Progenitor cell of endocrine pancreas (in vitro differentiated cells): ENCODE measurements at places on chromosomes 7 and 10.

- DNase-seq: no peak
These were observed 20.5 kb upstream of the CALD1 start for GRCh38 chr7:134758981-134759380.

DNA sequence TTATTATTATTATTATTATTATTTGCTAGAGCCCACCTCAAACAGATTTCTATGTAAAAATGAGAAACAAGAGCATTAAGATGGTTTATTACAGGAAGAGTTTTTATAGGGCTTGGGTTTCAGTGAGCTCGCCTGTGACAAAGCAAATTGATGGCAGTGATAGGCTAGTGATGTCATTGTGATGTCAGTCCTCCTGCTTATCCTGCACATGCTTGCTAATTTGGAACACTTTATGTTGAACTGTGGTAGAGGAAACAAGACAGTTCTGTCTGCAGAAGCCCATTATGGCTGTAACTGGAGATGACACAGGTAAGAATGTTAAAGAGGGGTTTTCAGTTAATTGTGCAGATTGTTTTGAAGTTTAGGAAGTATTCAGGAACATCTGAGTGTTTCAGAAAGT lies 68.3 kb downstream of the CREM start:
- DNase-seq: no peak

- peak; percentile 60 for DNase-seq
These were observed 19.0 kb upstream of the CLDN4 start for GRCh38 chr7:73811760-73812168.

DNA sequence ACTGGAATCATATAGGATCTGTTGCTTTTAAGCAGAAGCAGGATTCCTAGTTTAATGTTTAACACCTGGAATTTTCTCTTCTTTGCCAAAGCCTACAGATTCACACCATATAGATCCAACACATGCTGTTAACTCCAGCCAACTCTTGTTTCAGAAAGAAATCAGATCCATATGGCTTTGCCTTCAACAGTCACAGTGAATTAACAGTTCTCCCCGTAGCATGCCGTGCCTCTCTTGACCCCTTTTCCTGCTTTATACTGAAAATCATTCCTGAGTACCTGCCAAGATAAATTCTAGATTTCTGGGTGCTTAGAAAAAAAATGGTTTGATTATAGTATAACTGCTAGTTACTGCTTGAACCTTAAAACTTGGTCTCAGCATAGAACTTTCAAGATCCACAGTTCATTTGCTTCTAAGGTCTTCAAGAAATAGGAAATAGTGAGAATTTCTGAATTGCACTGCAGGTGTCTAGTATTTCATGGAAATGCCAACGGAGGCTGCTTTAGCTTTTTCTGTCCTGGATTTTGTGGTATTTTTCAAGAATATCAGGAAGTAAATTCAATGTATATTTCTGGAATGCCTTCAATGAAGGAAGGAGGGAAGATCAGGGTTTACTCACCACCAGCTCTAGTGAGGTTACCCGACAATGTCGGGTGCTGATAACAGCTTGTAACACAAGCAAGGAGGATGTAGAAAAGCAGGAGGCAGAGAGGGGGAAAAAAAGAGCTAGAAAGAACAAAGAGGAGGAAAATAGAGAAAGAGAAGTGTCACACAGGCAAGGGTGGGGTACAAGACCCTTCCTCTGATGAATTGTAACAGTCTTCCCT lies 6.6 kb downstream of the AASS start:
- DNase-seq: no peak

DNA sequence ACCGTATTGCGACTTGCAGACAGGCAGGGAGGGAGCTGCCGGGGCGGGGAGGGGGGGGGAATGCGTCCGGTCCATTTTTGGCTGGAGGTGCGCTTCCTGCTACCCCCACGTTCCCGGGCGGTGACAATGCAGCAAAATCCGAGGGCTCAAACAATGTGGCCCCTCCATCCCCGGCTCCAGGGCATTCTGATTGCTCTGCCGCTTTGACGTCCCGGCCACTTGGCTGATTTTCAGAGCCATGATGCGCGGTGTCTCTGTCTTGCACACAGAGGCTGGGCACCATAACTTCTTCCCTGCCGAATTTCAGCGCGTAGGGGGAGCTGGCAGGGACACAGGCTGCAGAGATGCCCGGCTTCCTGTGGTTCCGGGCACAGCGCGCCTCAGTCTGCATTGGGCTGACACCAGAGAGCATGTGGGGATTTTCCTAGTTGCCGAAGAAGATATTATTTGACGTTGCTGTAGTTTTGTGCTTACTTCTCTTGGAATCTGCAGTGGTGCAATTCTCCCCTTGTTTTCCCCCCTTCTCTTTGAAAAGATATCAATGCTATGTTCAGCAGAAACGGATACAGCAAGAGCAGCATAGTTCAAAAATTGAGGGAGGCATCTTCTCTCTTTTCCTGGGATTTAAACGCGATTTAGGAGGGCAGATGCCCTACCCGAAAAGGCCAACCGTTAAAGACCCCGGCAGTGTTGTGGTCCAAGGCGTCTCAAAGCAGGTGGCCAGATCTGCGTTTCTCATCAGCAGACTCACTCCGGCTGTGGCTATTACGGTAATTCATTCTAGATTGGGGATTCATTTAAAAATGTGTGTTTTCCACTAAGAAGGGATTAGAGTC lies 1.4 kb downstream of the HECW1 start:
- DNase-seq: no peak

DNA sequence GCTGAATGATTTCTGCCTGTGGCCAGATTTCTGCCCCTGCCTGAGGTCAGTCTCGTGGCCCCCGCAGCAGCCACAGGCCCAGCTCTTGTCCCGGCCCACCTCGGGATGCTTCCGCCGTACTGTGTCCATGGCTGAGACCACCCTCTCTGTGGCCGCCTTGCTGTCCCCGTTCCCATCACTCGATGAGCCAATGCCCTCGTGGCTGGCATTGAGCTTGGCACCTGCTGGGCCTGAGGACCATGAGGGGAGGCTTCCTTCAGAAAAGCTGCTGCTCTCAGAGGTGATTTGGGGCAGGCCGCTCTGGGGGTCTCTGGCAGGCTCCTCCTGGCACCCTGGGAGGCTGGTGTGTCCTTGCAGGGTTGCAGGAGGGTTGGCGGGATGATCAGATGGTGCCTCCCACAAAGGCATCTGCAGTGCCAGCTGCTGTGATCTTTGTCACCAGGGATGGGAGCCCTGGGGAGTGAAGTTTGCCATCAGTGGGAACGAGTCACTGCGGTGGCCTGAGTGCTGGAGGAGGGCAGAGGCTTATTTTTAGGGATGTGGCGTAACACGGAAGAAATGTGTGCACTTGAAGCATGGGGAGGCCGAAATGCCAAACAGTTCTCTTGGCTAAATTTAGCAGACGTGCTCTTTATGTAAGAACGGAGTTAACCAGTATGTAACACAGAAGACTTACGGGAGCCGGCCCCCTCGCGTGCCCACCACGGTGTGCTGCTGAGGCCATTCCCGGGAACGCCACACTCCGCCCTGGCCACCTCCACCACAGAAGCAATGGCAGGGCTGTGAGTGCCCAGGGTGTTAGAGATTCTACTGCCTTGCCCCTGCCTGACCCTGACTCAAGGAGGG lies 47.7 kb downstream of the VIPR2 start:
- DNase-seq: no peak

DNA sequence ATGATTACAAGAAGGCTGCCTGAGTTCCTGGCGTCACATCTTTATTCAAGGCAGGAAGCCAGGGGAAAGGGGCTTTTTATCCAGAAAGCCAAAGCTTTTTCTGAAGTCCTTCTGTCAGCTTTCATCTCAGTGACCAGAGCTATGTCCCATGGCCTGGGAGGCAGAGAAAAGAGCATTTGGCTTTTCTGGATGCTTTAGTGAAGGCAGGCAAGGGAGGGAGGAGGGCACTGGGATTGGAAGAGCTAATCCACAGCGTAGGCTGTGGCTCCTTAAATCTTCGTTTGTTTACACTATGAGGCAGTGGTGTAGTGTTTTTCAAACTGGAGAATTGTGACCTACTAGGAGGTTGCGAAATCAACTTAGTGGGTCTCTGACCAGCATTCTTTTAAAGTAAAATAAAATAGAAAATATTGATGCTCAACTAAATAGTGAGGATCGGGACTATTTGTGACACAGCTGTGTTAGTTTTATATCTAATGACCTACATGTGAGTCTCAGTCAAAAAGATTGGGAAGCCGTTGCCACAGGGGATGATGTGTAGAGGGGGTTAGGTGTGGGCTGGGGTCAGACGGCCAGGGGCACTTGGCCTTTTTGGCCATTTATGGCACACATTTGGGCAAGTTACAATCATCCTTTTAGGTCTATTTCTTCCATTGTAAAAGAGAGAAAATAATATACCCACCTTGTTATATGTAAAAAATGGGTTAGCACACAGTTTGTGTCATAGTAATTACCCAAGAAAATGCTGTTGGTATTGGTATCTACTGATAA lies 14.1 kb downstream of the CRYGN start:
- DNase-seq: no peak

- no peak for DNase-seq
These were observed 29.4 kb upstream of the GATAD1 start for GRCh38 chr7:92417913-92418312.

- DNase-seq: no peak
These were observed 9.0 kb upstream of the CUZD1 start for GRCh38 chr10:122854648-122855047.

GRCh38 chr7:55020466-55020871 lies 1.7 kb downstream of the EGFR start:
- DNase-seq: no peak

- DNase-seq: no peak
These were observed 1.3 kb downstream of the C10orf90 start for GRCh38 chr10:126669168-126669567.
